SK-N-SH (cell line): ENCODE measurements at places on chromosomes 3 and 15.

GRCh38 chr15:55740359-55740878 lies 2.5 kb downstream of the PRTG start:
- DNase-seq = no peak

GRCh38 chr3:45332901-45333407 lies 55.4 kb upstream of the LARS2 start:
- no peak for DNase-seq

- no peak for DNase-seq
Measured at GRCh38 chr3:100496711-100497261, 4.4 kb downstream of the TMEM45A start.

GRCh38 chr3:147582642-147583041 lies 173.5 kb downstream of the ZIC1 start:
- no peak for DNase-seq

- no peak for DNase-seq
Measured at GRCh38 chr3:161737171-161737570, 240.6 kb downstream of the OTOL1 start.

GRCh38 chr15:101181349-101181748 lies 70.5 kb downstream of the CHSY1 start:
- DNase-seq = no peak

- no peak for DNase-seq
Measured at GRCh38 chr3:171384101-171384891, 75.9 kb downstream of the TNIK start.

DNA sequence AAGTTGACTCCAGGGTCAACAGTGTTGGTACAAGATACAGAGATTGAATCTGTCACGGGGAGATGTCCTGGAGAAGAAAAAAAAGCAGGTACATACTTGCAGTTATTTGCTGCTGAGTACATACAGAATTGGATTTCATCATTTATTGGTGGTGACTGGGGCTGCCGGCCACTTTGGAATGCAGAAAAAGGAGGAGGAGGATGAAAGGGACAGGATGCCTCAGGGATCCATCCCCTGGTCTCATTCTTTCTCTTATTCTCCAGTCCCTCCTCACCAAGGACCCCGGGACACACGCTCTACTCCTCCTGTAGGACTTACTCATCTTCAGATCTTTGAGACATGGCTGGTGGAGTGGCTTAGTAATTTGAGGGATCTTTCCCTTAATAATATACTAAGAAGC lies 30.0 kb upstream of the MEIS2 start:
- no peak for DNase-seq

DNA sequence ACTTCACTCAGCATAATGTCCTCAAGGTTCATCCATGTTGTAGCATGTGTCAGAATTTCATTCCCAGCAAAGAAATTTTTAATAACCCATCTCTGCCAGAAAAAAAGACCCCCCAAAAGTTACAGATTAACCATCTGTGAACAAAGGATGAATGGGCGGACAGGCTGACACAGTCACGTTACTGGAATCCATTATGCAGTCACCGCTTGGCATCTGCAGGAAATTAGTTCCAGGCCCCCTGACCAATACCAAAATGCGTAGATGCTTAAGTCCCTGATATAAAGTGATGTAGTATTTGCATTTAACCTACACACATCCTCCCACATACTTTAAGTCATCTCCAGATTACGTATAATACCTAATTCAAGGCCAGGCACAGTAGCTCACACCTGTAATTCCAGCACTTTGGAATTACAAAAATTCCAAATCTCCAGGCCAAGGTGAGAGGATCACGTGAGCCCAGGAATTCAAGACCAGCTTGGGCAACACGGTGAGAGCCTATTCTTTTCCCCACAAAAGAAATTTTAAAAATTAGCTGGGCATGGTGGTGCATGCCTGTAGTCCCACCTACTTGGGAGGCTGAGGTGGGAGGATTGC lies 1.5 kb upstream of the SLC12A8 start:
- DNase-seq = no peak

DNA sequence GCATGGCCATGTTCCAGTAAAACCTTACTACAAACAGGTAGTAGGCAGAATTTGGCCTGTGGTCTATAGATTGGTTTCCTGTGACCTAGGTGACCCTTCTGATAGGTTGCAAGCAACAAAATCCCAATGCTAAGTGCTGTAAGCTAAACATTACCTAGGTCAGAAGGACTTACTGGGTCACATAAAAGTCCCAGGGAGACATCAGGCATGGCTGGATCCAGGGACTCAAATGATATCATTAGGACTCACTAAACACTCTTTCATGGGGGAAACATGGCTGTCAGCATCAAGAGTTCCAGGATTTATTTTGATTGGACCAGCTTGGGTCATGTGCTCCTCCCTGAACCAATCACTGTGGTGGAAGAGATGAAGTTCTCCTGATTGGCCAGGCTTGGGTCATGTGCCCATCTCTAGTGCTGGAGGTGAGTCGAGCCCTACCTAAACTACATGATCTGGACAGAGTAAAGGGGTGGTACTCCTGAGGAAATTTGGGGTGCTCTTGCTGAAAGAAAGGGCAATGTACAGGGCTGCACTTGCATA lies 16.8 kb upstream of the SLC6A1 start:
- no peak for DNase-seq

DNA sequence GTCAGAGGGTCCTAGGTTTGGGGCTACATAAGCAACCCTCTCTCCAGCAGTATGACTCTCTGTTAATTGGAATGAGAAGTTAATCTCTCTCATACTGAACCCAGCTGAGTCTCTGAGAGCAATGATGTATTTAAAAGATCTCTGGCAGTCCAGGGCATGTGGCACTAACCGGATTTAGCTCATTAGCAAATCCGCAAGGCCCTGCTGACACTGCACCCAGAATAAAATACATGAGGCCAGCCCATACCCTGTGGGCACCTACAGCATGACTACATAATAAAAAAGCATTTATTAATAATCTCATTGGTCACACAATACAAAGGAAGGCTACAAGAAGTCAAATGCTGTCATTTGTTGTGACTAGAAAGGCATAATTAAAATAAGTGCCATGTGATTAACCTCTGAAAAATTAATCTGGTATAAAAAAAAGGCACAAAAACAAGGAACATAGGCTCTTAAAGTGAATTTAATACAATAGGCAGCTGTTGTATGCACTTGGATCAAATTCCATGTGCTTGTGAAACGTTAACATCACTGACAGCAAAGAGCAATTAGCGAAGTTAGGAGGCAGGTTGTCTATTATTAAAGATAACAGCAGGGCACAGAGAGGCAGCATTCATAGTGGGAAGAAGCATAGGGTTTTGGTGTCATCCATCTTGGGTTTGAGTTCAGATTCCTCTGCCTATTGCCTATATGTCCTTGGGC lies 381.2 kb downstream of the WDR72 start:
- no peak for DNase-seq

- DNase-seq = peak; percentile 13
Measured at GRCh38 chr3:63967675-63968611, 55.4 kb downstream of the PSMD6 start.

- peak; percentile 64 for DNase-seq
Measured at GRCh38 chr15:57948351-57949289, 116.9 kb downstream of the ALDH1A2 start.

GRCh38 chr3:114442246-114442645 lies 148.4 kb downstream of the TIGIT start:
- no peak for DNase-seq

- DNase-seq = no peak
Measured at GRCh38 chr3:185760550-185760949, 64.3 kb downstream of the IGF2BP2 start.

GRCh38 chr15:53549697-53550305 lies 209.7 kb downstream of the WDR72 start:
- DNase-seq = no peak

DNA sequence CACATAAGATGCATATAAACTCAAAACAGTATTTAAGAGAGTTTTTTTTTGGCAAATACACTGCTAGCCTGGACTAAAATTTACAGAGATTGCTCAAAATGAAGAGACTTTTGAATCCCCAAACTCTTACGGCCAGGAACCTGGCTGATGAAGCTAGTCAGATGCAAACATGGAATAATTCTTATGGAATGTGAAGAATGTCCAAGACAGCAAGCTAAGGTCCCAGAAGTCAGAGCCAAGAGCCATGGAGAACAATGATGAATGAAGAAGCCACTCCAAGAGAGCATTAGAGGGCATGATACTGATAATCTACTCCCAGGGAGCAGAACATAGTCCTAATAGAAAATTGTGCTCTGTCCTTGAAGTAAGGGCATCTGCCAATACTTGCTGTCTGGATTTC lies 705.5 kb downstream of the DIPK2A start:
- DNase-seq = no peak

DNA sequence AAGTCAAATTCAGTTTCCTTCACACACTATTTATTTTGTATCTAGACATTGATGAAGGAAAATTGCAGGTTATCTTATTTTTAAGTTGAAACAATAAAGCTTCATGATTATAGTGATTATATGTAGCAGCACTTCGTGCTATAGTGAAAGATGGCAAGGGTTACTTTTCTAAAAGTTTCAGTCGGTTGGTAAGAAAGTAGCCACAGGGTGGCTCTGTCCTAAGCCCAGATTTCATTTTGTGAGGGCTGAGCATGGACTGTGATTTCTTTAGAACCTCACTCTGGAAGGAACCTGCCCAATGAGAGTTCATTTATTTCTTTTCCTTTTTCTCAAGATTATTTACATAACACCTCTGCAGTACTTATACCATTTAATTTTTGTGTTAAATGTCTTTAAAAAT lies 66.5 kb downstream of the NME9 start:
- DNase-seq = no peak

DNA sequence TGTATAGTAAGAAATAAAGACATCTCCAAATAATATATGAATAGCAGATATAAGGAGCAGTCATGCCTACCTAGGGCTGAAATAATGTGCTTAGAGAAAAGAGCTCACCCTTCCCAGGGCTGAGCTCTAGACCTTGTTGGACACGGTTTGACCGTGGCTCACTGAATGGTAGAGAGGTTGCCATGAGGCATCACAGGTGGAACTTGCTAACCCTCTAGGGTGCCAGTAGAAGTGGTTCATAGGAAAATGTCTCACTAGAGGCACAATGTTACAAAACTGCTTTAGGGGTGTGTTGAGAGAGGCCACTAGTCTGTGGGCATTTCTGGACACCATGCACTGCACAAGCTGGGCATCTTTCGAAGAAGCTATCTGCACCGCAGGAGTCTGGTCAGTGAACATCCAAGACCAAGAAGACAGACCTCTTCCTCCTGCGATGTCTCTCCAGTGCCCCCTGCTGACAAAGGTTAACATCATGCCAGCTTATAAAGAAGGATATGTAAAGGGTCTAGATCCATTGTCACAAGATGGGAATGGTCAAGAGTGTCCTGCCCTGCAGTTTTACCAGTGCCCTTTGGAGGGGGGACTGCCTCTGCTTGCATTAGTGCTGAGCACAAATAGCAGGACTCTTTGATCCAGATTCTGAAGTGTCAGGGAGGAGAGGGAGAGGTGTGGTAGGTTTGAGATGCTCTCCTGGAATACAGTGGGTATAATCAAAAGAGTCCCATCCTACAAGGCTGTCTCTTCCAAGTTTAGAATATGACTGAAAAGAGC lies 266.8 kb downstream of the ZNF385D start:
- peak; percentile 22 for DNase-seq

GRCh38 chr3:105518806-105519418 lies 152.2 kb downstream of the ALCAM start:
- DNase-seq = peak; percentile 49

- no peak for DNase-seq
Measured at GRCh38 chr3:126731044-126731443, 27.0 kb downstream of the CHCHD6 start.

DNA sequence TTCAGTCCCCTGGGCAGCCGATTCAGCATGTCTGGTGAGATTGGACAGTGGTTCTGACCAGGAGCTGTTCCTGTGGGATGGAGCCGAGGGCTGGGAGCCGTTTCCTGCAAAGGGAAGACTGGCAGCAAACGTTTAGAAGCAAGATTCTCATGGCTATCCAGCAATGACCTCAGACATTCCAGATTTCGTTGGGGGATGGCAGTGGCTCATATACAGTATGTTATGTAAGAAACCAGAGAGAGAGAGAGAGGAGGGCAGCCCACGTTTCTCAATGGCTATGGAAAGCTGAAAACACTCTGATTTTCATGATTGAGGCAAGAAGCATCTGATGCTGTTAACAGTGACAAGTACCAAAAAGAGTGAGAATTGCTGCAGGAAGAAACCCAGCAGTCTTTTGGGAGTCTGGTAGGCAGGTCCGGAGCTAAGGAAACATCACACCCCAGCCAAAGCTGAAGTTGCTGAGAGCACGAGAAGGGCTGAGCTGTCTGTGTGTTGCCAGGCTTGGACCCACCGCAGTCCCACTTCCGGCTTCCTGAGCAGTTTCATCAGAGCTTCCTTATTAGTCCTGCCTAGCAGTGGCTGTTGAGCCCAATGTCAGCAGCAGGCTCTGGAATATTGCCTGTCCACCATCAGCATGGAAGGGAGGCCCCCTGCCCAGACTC lies 25.6 kb upstream of the VPS8 start:
- peak; percentile 25 for DNase-seq

- peak; percentile 96 for DNase-seq
Measured at GRCh38 chr3:50154840-50155490, at the start of gene SEMA3F. Gene SEMA3F (plus strand): TSS chr3:50155324. CDS start chr3:50159623, 4,299 bp downstream.

GRCh38 chr15:27815035-27815434 lies 284.1 kb downstream of the OCA2 start:
- DNase-seq = no peak

DNA sequence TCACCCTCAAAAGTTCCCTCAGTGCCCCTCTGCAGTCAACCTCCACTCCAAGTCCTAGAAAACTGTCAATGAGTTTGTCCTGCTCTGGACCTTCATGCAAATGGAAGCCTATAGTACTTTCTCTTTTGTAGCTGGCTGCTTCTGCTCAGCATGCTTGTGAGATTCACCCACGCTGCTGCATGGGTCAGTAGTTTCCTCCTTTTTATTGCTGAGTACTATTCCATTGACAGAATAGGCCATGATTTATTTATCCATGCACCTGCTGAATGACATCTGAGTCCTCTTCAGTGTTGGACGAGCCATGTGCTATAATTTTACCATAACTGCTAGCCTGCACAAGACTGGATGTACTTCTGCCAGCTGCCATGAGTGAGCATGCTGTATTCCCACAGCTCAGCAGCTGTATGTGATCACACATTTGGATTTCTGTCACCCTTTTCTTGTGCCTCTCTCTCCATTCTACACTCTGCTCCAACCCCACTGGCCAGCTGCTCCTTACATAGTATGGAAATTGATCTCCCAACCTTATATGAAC lies 26.3 kb downstream of the CDCP1 start:
- DNase-seq = no peak
